ENCODE measurements at places on chromosomes 11 and 22.

- no peak for DNase-seq
These were observed 39.6 kb upstream of the CTSC start for GRCh38 chr11:88377144-88377543.

DNA sequence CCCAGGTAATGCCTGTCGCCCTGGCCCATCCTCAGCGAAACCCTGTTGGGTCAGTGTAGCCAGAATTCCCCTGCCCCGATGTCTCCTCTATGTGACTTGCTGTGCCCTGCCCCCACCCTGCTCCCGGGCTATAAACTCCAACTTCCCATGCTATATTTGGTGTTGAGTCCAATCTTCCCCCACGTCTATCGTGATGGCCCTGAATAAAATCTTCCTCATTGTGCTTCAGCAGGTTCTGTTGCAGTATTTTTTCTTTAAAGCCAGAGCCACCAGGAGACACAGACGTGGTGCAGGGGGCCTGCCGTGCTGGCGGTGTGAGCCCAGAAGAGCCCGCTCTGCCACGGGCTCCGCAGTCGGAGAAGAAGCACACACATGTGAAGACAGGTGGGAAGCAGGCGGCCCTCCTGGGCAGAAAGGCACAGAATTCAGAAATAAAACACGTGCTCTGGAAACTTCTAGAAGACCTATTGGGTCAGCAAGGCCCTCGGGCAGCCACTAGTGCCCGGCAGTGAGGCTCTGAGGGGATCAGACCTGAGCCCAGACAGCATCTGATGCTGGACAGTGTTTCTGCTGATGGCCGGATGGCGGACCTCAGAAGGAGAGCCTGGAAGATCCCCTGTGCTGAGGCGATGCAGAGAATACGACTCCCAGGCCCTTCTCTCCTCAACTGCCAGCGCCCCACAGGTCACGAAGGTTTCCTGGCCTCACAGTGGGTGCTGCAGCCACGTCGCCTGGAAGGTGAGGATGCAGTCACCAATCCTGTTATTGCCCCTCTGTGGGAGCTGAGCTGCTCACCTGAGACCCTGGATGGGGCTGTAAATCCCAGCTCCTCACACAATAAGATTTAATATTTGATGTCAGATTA lies 501.9 kb downstream of the BRD1 start:
- DNase-seq, result no peak

DNA sequence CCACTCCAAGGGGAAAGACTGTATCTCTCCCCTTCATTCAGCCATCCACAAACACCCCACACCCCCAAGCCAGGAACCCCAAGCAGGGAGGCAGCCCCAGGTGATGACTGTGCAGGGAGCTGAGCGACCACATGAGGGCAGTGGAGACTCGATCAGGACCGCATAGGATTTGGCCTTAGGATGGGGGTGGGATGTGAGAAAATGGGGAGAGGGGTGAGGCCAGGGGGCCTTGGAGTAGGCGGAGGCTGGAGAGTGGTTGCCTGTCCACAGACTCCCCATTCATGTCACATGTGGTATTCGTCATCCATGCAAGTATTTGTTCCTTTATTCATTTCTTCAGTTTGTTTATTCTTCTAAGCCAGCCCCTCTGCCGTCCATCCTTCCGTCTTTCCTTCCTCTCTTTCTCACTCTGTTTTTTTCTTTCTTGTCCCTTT lies 2.7 kb upstream of the RHOD start:
- no peak for DNase-seq

DNA sequence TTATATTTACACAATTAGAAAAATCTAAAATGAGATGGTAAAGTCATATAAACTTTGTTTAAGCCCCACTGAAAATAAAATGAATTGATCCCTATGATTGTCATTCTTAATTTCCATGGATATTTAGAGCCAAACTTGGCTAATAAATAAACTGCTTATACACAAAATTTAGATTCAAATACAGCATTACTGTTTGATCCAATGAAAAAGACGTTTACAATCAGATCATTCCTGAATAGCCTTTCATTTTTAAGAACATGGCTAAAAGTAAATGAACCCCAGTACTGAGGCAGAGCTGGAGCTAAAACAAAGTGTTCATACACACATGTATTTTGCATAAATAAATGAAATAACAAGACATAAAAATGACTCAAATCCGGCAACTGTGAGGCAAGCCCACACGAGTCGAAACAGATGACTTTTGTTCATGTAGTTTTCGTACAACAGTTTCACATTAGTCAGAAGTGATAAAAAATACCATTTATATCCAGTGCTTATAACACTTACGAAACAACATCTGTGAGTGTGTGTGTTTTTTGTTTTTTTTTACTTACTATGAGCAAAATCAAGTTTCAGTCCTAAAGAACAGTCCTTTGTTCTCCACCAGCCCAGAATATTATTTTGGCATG lies 386.5 kb downstream of the SOX6 start:
- no peak for DNase-seq

DNA sequence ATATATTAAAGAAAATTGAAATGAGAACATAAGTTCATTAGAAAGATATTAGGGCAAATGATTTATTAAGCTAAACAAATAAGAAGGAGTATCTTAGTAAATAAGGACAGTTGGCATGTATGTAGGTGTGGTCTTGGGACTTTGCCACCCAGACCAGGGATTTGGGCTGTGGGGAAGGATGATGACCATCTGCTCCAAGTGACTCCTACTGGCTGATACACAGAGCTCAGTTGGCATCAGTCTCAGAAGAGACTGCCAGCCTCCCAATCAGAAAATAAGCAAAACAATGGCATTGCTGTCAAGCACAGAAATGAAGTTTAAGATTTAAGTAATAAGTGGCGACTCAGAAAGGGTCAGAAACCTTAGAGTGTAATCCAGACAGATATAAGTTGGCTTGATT lies 49.5 kb downstream of the PAX6 start:
- DNase-seq, result no peak

DNA sequence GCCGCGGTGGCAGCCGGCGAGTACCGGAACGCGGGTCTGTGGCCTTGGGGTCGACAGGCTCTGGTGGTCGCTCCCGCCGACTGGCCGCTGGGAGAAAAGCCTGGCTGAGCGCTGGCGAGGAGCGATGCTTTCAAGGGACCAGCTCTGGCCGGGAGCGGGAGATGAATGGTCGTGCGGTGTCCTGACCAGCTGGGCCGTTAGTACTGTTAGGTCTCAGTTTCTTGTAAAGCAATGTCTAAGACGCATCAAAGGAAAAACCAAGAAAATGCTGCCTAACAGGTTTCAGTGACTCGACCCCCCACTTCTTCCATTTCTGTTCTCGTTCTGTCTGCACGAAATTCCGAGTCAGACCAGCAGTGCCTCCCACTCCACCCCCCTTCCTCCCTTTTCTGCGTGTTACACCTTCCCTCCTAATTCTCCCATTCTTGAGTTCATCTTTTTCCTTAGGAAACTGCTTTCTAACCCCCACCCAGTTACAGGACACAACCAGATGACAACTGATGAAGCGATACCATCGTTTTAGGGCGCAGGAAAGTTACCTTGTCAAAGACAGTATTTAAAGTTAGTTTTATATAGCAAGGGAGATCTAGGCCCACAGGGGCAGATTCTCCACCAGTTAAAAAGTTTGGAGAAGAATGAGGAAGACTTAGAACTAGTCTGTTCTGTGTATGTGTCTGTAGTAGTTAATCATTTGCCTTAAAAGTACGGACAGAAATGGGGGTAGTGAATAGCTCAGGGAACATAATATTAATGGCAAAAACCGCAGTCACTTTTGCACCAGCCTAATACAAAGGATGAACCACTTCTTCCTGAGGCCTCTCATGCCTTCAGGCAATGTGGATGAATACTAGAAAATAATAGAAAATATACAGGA lies 1.0 kb downstream of the CUL5 start:
- no peak for DNase-seq

GRCh38 chr11:76805206-76805913 lies 22.2 kb downstream of the TSKU start:
- no peak for DNase-seq

- no peak for DNase-seq
These were observed 17.5 kb downstream of the CTTN start for GRCh38 chr11:70415642-70416395.

DNA sequence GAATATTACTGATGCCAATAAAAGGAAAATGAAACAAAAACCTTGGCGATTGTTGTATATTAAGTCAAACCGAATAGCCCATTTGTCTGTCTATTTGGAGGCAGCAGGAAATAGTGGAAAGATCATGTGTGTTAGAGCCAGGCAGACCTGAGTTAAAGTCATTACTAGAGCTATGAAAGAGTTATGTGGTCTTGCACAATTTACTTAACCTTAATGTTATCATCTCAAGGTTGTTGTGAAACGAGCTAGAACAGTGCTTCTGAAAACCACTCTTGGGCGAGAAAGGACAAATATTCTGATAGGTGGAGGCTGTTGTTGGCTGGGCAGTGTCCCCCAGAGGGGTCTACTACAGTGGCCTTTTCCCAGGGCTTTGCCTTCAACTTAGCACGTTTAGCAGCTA lies 60.0 kb upstream of the NUP160 start:
- no peak for DNase-seq

DNA sequence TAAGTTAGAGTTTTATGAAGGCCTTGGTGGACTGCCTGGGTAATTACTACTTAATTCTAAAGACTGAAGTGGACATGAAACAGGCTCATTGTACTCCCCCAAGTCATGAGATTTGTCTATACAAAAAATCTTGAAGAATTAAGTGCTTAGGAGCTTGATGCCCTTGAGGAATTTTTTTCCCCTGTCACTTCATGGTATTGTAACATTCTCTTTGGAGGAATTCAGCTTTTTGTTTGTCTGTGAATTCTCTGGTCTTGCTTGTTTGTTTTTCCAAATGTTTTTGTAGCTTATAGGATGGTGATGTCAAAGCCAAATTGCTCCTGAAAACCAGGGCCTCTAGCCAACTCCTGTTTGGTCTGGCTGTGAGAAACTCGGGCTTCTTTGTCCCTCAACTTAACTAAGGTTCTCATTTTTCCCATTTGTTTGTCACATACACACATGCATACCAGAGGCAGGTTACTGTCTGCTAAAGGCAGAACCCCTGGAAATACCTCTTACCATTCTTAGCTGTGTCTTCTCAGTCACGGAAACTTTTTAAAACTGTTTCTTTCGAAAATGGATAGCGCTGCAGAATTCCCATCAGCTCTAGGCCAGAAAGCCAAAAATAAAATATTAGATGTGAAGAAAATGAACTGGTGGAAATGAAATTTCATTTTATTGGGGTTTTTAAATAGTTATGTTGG lies 66.9 kb downstream of the AMOTL1 start:
- DNase-seq, result no peak

DNA sequence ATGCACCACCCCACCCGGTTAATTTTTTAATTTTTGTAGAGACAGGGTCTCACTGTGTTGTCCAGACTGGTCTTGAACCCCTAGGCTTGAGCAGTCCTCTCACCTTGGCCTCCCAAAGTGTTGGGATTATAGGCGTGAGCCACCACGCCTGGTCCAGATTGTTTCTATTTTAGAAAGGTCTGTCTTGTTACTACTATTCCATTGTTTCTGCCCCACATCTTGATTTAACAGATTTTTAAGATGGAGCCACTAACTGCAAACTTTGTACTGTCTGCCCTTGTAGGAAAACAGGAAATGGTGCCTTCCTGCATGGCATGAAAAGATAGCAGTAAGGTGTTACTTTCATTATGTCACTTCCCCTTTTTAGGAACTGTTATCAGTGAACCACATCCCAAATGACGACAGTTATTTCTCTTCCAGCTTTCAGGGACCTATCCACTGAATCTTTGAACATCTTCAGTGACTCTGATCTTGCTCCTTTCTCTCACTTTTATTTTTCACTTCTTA lies 23.2 kb downstream of the TAF1D start:
- DNase-seq, result no peak

DNA sequence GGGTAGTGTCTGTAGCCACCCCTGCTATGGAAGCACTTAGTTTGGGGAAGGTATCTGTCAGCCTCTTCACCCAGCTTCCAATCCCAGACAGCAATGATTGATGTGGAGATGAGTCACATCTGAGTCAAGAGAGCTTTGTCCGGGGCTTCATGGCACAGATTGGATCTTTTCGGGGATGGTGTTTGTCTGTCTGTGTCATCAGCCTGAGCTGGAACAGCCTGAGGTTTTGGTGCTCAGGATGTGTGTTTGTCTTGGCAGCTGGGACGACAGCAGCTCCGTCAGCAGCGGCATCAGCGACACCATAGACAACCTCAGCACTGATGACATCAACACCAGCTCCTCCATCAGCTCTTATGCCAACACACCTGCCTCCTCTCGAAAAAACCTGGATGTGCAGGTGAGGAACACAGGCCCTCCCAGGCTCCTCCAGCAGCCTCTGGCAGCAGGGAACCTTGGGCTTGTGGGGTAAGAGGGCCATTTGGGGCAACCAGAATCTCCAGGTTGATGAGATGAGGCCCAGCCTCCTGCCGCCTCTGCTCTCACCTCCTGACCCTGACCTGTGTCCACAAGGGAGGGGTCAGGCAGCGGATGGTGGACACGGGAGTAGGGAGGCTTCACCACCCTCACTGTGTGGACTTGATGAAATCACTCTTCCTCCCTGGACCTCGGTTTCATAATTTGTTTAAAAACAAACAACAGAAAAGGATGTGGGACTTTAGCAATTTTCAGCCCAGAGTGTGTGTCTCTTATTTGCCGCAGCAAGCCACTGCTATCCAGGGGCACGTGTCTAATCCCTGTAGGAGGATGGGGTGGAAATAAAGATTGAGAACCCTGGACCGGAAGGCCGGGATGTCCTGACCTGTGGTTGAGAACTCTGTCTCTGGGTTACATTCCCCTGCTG lies 124.3 kb downstream of the DBX1 start:
- no peak for DNase-seq

DNA sequence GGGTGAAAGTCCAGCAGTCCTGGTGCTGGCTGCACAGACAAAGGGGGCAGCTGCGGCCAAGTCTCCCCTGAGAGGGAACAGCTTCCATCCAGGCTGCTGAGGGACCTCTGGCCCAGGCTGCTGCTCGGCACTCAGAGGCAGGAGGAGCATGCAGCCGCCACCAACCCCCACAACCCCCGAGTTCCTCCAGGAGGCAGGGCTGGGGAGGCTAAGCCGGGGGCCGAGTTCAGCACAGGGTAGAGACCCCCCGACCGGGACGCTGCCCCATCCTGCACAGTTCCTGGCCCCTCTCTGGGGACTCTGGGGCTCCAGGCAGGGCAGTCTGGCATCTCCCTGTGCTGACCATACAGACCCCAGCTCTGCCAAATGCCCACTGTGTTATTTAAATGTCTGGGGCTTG lies 20.2 kb downstream of the IGSF9B start:
- DNase-seq, result no peak

DNA sequence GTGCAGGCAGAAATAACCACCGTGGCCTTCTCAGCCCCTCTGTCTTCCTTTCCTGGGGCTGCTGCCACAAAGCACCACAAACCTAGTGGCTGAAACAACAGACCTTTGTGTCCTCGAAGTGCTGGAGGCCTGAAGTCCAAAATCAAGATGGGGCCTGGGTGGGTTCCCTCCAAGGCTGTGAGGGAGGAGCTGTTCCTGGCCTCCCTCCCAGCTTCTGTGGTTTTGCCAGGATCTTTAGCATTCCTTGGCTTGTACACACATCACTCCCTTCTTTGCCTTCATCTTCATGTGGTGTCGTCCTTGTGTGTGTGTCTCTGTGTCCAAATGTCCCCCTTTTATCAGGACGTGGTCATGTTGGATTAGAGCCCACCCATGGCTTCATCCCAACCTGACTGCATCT lies 29.0 kb upstream of the PARVG start:
- no peak for DNase-seq

Measured in hypothalamus (tissue), 51 donors.